ENCODE measurements at places on chromosomes 11 and 22.

DNA sequence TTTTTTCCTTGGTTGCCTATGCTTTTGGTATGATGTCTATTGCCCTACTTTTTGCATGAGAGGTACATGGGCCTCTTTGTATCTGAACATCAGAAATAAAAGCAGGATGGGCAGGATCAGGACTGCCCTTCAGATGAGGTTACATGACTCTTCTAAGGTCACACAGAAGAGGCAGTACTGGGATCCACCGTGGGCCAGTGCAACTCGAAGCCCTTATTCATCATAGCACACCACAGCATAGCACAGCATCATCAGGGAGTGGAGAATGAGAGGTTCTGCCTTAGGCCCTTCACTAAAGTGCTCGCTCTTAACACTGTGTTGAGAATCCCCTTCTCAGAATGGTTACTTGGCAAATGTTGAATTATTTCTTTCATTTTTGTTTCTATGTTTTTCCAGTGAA, 88.3 kb downstream of the C22orf31 start:
- DNase-seq, result no peak

DNA sequence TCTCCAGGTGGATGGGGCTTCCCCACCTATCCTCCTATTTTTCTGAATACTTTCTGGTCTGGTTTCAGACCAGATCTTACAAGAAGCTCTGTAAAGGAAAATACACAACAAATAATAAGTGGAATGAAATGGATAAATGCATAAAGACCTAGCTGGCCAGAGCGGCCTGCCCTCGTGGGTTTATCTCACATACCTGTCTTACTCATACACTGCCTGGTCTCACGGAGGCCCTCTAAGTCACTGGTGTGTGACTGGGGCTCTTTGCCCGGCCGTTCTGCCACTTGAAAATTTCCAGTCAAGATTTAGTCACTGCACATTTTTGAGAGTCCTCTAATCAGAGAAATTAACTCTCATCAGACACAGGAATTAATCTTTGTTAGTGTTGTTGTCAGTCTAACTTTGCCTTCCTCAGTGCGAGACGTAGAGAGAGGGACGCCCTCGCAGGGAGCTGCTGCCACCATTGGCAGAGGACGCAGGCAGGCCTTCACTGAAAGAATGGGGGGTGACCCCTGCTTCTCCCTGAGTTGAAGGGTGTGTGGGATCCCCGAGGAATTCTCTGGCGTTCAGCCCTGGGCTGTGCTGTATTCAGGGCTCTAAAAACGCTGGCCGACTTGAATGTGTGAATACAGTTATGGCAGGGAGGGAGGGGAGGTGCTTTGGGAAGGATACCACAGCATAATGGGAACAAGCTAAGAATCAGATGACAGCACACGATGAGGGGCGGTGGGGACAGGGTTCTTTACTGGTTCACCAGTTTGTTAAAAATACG, 46.3 kb upstream of the CADM1 start:
- peak; percentile 49 for DNase-seq

DNA sequence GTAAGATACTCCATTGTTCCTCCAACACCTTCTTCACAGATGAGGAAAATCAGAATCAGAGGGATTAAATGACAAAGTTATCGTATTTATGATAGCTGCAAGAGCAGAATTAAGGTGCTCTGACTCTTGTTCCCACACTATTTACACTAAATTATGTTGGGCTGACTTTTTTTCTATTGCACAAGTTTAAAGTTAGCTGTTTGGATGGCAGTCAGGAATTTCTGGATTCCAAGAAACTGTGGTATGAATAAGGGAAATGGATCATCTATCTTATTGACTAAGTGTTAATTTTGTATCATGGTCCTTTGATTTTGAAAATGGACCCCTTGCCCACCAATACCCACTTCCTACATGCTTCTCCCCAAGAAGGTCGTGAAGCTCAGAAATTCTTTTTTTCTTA, 19.9 kb upstream of the APOA1 start:
- no peak for DNase-seq

GRCh38 chr22:37089434-37089833, 20.1 kb downstream of the TMPRSS6 start:
- no peak for DNase-seq

- no peak for DNase-seq
Observed at GRCh38 chr22:28108851-28109250, 189.8 kb upstream of the PITPNB start.

DNA sequence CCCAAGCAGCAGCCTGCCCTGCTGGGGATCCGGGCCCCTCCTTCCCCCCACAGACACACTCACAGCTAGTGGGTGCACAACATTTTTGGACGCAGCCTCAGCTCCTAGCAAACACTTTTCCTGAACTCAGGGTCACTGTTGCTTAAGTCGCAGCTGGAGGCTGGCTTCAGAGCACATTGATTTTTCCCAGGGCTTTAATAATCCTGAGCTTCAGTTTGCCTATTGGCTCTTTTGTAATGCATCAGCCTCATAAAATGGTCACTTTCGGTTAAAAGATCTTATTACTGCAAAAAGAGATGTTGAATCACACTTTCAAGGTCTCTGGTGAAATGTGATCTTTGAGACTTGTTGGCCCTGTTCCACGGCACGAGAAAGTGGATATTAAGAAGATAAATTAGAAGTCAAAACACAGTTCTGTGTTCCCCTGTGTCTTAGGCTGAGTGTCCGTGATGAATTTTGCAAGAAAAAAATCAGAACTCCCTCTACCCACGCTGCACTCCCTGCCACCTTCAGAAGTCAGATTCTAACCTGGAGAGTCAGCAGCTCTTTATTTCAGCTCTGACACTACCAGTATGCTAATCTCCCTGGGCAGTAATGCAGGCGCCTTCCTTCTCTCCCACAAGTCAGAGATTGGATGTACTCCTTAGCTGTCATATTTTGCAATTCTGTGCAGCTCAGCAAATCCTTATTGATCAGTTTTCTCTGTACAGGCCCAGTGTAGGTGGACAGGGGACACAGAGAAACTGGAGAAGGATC, 158.2 kb upstream of the E2F8 start:
- DNase-seq, result no peak

DNA sequence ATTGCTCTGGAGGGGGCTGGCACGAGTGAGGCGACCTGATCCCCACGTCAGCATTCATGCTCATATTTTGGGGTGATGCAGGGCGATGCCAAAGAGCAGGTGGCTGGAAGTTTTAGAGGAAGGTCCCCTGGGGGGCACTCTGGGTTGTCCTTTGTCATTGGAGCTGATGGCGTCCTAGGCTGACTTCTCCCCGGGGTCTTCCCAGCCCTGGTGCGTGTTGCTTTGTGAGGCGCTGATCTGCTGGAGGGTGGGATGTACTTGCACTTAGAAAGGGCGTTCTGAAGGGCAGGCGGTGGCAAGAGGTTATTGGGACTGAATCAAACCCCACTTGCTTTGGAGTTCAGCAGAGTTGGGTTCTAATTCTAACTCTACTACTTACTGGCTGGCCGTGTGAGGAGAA, 313.3 kb downstream of the NTM start:
- no peak for DNase-seq

Measured in kidney epithelial cell (primary cell).